ENCODE measurements at places on chromosomes 12 and 14. TPM values are rescaled to one million over a fixed set of nuclear protein-coding genes. Genes with fewer than 3 reads are reported as not detected.

SDR9C7 gene
- not detected for total RNA-seq

FAM186B gene
- 0.06 TPM for total RNA-seq

RAD9B gene
- not detected for total RNA-seq

SIX1 gene
- total RNA-seq: 0.20 TPM

EPYC gene
- total RNA-seq: not detected

SLC2A14 gene
- not detected for total RNA-seq

TGM1 gene
- 0.73 TPM for total RNA-seq

RFX4 gene
- not detected for total RNA-seq
